ENCODE measurements at places on chromosomes 1 and 21.

GRCh38 chr1:87108228-87108627 is 193.8 kb downstream of the HS2ST1 start:
- no peak for DNase-seq

DNA sequence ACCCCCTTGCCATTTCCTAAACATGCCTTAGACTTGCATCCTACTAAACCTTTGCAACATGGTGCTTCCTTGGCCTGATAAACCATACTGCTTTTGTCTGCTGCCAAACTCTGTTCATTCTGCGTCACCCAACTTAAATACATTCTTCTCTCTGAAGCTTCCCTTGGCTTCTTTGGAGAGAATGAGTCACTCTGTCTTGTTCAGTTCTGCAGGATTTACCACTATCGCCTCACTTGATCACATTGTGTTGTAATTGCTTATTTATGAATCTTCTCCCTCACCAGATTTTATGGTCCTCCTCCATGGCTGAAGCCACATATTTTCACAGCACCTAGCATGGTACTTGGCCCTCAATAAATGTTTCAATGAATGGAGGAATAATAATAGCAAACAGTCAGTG is 21.7 kb upstream of the TUT4 start:
- no peak for DNase-seq

DNA sequence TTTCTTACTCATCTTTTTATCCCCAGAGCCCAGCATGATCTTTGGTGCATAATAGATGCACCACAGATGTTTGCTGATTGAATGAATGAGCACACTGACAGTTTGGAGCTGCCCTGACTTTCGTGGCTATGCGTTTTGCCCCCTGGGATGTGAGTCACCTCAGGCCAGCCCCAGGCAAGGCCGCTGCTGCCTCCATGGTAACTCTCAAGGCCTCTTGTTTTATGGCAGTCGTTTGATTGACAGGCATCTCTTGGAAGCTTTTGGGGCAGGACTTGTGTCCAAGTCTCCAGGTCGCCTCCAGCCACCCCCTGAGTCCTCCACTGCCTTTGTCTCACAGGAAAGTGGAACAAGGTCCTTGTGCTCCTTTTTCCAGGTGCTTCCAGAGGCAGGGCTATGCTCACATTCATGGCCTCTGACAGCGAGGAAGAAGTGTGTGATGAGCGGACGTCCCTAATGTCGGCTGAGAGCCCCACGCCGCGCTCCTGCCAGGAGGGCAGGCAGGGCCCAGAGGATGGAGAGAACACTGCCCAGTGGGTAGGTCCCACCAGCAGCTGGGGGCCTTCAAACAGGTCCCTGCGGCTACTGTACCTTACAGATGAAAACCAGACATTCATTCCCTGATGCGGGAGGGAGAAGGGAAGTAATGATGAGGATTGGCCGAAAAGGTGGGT is 11.2 kb downstream of the PSEN2 start:
- no peak for DNase-seq

DNA sequence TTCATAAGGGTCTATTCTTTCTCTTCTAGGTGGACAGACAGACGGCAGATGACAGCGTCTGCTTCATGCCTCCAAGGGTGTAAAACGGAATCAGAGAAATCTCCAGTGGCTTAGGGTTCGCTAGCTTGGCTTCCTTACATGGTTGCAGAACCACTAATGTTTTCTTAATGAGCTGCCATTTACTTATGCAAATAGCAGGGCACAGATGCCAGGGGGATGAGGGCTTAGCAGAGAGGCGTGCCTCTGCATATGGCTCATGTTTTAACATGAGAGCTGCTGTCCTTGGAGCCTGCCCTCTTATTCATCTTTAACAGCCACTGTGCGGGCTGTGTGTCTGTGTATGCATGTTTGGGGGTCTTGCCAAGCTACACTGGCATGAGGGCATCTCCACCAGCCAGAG is 119.6 kb downstream of the IER5 start:
- no peak for DNase-seq

DNA sequence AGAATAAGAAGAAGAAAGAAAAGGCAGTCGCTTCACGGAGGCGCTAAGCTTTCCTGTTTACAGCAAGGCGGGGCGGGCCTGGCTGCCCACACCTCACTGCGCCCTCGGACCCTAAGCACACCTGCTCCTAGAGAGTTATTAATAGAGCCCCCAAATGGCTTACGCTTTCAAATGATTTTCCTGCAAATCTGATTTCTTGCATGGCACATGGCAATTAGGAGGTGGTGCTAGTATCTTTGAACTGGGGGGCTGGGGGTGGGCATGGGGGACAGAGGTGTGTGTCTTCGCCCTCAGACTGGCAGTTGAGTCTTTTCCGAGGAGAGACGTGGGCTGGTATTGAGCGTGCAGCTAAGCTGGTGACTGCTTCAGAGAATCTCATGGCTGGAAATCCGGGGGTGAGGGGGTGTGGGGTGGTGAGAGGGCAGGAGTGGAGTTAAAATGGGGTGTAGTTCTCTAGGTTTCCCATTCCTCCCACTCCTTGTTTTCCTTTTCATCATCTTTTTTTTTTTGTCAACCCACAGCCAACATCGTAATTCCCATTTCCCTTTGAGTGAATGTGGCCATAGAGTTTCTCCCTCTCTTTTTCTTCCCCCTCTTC is 1.3 kb downstream of the S1PR1 start:
- no peak for DNase-seq

- no peak for DNase-seq
Observed at GRCh38 chr1:222896630-222897526, 82.0 kb downstream of the DISP1 start.

DNA sequence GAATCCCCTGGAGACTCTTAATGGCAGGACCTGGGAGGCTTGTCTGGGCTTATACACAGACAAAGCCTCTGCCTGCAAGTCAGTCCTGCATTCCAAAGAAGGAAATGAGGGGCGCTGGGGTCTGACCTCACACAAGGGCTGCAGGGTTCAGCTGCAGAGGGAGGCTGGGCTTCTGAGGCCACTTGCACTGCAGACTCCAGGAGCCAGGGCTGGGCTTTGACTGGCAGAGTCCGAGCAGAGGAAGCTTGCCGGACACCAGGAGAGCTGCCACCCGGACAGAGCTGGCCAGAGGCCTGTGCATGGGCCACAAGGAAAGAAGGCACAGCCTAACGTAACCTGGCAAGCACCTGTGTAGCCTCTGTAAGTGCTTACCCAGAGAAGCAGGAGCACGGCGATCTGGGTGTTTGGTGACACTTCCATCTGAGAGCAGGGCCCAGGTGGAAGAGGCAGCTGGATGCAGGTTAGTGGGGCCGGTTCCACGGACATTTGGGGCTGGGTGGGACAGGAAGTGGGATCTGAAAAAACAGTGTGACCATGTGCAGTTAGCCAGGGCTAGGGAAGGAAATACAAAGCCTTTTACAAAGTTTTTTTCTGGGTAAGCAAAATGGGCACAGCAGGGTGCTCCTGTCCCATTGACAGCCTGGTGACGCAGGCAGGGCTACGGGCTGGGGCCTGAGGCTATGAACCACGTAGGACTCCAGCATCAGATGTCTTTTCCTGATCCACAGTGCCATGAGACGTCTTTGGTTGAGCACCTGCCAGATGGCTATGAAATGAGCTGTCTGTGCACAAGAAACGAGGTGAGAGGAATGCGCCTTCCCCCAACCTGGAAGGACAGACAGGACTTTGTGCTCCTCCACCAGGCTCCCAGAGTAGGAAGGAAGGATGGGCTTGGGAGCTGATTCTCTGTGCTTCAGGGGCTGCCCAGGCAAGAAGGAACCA is 37.3 kb upstream of the LBR start:
- DNase-seq: peak; percentile 12

DNA sequence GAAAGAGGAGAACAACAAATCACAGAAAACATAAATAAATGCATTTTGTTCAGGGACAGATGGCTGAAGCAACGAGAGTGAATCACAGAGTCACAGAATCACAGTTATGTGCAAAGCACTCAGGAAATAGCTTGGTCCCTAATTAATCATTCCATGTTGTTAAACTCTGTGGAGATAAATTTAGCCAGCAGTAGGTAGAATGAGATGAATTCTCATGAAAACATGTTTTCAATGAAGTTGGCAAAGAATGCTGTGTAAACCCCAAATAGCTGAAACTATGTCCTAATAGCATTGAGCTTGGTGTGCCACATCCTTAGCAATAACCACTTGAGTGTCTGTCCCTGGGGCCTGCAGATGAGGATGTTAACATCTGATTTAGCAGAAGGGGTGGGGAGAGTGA is 20.4 kb downstream of the LEPR start:
- no peak for DNase-seq

DNA sequence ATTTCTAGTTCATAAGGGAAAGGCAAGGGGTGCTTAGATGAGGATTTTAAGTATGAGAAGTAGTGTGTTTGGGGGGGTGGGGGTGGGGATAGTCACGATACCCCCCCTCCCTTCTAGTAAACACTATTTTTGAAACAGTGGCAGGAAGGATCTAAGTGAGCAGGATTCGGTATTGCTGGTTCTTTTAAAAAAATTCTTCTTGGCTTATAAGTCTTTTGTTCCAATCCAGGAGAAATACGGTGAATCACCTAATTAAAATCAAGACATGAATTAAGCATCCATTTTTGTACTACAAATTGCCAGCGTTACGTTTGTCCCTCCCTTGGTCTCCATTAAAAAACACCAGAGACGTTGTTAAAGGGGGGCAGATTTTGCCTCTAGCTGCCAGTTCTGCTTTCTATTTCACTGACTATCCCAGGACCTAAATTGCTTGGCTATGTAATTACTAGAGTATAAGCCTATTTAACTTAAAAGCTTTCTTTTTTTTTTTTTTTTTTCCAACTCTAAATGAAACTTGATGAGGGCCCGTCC is 911 bp downstream of the LMO4 start:
- peak; percentile 34 for DNase-seq

GRCh38 chr1:59154401-59154800 is 142.5 kb upstream of the FGGY start:
- DNase-seq: no peak

DNA sequence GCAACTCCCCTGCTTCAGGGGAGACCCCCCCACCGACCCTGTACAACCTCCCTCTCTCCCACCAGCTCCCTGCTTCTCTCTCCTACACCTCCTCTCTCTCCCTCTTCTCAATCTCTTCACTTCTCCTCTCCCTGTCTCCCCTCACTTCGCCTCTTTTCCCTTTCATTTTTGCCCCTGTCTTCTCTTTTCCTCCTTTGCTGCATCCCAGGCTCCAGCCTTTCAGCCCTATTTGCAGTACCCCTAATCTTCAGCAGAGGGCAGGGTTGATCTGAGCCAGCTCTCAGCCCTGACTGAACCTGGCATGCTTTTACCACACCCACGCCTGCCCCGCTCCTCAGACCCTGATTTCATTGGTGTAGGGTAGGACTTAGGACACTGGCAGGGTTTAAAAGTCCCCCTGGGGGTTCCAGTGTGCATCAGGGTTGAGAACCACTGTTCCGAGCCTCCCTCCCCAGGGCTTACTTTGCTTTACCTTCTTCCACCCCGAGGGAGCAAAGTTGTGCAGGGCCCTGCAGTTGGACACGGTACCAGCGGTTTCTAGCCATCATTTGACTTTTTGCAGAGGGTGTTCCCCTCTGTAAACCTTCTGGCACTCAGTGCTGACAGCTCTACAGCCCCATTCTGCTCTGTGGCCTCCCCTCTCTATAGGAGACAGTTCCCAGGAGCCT is 67.3 kb upstream of the CNTN2 start:
- DNase-seq: no peak

DNA sequence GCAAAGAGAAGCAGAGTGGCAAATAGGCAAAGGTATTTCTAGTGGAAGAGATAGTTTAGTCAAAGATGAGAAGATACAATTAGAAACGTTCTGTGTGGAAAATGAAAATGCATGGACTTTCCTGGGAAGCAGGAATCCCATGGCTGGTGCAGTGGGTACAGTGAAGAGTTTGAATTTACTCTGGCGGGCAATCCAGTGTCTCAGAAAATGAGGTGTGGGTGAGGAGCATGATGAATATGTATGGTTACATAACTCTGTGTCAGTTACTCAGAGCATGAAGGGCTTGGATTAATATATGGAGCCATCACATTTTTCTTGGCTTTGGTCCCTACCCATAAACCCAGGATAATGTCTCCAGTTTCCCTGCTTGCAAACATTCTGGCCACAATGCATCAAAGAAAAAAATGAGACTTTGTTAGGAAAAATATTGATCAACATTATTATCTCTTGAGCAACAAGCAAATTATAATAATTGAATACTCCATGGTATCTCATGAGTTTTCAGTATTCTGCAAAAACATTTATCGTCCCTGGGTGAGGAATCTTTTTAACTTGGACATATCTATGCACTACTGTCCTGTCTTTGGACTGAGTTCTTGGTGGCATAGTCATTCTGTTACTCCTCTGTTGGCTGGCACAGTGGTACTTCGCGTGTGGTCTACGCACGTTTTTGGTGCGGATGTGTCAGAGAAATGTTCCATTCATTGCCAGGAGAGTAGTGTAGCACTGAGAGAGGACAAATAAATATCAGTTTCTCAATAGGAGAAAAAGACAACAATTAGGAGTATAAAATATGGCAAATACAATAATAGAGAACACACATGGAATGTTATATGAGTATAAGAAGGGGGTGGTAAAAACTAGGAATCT is 173.7 kb upstream of the C1orf105 start:
- no peak for DNase-seq

DNA sequence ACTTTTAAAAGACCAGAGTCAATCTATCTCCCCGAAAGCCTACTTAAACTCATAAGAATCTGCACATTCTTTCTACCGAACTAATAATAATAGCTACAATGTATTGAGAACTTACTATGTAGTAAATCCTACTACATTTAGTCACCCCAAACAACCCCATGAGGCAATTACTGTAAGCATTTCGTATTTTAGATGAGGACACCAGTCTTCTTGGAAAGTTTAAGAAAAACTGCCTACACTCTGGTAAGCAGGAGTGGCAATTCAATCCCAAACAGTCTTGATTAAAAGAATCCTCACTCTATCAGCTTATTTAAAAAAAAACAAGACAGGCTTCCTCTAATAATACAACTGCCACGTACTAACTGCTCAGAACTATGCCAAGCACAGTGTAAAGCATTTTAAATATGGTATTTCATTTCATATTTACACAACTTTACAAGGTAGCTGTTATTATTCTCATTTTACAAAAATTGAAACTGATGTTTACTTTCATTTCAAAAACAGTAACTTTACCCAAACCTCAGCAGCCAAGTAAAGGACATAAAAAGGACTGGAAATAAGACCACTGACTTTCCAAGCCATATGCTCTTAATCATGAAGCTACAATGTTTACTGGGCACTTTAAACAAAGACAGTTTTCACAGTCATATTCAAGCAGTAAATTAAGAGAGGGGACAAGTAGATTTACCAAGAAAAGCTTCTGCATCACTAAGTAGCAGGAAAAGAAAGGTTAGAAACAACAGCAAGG is 13.9 kb downstream of the ARID4B start:
- no peak for DNase-seq

GRCh38 chr1:56524263-56524662 is 55.1 kb downstream of the PLPP3 start:
- DNase-seq: no peak
